Stimulated activated CD4-positive, alpha-beta T cell treated with anti-CD3 and anti-CD28 coated beads, TNF-alpha, amount 100 ng/mL, for 4 hours (primary cell): ENCODE measurements at places on chromosomes 16 and 17.

DNA sequence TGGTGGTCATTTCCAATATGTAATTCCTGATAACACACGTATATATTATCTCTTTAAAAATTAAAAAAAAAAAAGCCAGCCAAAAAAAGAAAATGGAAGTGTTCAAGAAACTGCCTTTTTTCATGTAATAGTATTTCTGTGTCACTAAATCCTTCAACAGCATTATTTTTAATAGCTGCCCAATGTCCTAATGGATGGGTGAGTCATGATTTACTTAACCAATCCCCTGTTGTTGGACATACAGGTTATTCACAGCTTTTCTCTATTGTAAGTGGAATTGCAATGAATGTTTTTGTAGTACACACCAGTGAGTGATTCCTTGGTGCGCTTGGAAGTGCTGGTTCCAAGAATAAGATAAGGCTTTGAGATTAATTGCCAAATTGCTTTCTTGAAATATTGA lies 124.9 kb downstream of the WWOX start:
- DNase-seq = no peak

- DNase-seq = no peak
These were observed 244.1 kb downstream of the PHKB start for GRCh38 chr16:47705266-47705665.

DNA sequence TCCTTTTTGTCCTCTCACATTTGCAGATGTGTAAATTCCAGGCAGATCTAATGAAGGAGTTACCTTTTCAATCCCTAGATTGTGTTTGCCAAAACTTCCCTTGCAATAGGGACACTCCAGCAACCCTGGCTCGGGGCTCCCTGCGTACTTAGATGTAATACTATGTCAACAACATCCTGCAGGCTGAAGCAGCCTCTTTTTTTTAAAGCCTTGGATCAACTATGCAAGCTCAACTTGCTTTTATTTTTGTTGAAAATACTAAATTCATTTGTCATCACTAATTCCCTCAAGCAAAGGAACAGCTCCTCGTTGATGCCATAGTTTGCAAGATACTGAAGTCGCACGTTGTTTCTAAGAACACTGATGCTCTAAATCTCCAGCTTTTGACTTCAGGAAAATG lies 59.1 kb downstream of the GRIN2A start:
- DNase-seq = no peak

DNA sequence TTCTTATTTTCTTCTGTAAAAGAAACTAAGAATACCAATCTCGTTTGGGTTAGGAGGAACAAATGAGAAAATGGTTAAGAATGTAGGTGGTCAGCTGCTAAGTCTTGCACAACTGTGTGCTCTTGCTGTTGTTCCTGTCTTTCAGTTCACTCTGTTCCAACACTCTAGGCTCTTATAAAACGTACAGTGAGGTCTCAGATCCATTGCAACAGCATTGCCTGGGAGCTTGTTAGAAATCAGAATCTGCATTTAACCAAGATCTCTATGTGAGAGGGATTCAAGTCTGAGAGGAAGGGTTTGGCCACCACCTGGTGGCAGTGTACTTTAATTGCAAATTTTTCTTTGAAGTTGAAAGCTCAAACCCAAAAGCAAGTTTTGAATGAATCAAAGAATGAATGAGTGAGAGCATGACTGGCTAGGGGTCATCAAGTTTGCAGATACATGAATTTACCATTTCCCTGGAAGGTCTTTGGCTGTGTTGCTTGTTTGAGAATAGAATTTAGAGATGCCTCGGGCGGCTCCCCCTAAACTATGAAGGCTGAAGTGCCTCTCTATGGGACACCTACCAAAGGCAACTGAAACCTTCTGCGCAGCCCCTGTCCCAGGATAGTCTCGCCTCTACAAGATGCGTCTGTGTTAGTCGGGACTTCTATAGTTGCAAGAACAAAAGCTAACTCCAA lies 2.5 kb downstream of the ALOX15B start:
- no peak for DNase-seq

GRCh38 chr17:16374146-16374938 lies 6.5 kb upstream of the UBB start:
- DNase-seq = no peak

DNA sequence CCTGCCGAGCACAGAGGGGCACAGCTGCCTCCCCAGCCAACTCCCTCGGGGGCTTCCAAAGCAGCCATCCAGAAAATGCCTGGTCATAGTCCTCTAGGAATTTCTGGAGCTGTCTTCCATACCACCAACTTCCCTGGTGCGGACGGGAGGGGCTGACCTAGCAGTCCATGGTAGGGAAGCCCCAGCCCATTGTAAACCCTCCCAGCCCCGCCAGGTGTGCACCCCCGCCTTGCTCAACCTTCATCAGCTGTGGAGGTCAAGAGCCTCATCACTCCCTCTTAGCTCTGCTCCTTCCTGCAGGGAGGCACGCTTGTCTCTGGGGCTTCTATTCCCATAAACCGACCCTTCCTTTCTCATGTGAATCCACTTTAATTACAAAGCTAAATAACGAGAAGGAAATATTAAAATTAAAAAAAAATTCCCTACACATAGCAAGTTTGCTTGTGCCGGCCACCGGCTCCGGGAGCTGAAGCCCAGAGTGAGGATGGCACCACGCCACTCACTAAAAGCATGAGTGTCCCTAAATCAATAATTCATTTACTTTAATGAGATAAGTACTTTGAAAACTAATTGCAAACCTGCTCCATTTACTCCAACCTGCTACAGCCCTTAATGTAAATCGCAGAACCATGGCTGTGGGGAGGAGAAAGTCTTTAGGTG lies 181.4 kb downstream of the ENGASE start:
- DNase-seq = no peak

- DNase-seq = no peak
These were observed 16.5 kb downstream of the SLC16A3 start for GRCh38 chr17:82245134-82246039.

DNA sequence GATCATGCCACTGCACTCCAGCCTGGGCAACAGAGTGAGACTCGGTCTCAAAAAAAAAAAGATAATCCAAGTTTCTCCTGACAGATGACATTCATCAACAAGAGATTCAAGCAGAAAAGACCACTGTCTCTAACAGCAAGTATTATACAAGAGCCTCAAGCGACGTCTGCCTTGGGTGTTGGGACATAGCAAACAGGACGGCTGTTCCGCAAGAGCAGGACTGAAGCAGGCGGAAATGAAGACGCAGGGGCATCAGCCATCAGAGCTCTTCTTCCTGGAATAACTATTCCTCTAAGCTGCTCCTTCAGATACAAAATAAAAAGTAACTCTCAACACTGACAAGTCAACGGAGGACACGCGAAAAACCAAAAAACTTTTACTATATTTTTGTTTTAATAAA lies 54.0 kb downstream of the ANKRD11 start:
- DNase-seq = no peak

- DNase-seq = no peak
These were observed 56.1 kb upstream of the MRTFB start for GRCh38 chr16:14015033-14015432.
